ENCODE measurements at places on chromosomes 4 and X.
A peak's percentile ranks its signal among the peaks of the same experiment; 100 is the strongest.

DNA sequence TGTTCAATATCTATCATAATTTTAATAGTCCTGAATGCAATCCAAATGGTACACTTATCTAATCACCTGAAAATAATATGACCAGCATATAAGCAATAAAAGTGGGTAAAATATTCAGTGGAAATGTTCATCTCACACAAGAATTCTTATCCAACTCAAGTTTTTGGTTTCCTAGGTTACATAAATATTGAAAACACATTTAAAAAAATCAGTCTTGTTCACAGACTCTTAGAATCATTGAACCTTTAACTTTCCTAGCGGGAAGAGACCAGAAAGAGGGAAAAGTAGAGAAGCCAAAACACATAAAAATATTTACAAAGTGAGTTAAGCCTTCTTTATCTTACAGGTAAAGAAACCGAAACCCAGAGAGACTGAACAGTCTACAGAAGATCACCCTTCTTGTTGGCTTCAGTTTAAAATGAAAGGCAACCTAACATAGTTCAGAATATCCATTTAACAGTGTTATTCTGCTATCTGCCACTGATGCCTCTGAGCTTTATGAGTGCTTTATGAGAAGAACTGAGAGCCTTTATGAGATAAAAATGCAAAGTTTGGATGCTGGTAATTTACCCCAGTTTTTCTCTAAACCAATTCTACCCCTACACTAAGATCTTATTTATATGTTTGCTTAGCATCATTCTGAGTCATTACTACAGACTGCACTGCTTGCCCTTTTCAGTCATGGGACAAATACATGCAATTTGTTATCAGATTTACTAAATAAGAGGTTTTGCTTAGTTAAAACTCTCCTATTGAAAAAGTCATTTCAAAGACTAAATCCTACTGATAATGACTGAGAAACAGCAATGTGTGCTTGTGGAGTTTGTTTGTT is 453.3 kb upstream of the INTU start:
- DNase-seq = no peak

DNA sequence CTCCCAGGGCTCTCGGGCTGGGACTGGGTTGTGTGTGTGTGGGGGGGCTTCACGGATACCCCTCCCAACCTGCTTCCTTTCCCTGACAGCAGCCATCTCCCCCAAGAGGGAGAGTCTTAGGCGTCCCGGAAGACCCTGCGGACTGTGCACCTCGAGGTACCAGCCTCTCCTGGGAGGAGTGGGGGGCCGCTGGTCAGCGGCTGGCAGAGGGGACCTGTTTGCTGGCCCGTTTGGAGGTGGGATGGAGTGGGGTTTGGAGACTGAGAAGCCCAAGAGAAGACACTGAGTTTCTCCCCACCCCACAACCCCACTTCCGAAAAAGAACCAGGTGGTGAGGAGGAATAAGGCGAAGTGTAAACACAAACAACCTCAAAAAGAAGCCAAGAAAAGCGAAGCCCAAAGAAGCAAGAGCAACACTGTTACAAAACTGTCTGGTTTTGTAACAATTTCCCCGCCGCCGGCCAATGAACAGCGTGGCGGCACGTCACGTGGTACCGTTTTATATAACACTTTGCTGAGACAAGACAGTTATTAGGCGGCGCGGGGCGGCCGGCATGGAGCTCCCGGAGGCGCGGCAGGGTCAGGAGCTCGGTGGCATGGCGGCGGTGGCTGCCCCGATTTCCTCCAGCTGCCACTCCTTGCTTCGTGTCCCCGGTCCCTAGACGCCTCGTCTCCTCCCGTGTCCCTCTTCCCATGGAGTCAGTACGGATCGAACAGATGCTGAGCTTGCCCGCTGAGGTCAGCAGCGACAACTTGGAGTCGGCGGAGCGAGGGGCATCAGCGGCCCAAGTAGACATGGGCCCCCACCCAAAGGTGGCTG is at the start of gene LONRF3:
Gene LONRF3, plus strand, starts transcription at position 531 of the 820 bp plus-strand sequence. Its CDS starts 163 bp downstream, at position 694.
- peak; percentile 61 for DNase-seq

GRCh38 chrX:133881893-133882292 is 103.5 kb downstream of the GPC3 start:
- no peak for DNase-seq

DNA sequence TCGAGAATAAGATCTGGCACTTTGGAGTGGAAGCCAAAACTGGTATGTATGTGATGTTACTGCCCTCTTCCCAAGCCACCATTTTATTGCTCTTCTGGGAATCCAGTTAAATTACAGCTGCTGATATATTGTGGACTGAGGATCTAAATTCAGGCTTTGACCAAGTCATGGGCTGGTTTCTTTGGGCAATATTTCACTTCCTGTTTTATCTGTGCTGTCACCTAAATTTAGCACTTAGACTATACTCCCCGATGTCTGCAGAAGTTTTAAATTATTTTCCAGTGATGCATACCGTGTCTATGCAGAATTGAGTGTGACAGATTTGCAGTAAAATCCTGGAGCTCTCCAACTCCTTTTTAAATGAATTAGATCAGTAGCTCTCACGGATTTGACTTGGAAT is 100.0 kb downstream of the TEX13A start:
- no peak for DNase-seq

DNA sequence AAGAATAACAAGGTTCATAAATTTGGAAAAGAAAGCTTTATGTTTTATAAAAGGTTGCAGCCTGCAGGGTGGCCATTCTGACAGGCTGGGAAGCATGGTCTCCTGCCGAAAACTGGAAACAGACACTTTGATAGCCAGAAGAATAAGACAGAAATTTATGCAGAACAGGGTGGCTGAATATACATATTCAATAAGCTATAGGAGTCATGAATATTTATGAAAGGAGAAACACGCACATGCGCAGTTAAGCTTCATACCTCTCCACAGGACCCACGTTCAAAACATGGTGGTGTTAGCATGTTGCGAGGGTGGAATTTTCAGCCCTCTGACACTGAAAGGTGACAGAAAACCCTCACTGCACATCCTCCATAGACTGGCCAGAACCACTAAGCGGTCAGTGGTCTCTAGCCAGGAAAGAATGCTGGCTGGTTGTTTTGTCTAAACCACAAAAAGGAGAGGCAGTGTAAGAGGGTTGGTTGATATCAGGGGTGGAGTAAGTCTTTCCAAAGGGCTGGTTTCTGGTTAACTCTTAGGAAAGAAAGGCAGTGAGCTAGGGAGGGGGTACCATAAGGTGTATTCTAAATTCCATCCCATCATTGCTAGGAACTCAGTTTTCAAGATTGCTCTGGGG is 58.2 kb downstream of the ANXA10 start:
- DNase-seq = no peak

GRCh38 chr4:99038213-99038612 is 42.7 kb downstream of the METAP1 start:
- no peak for DNase-seq

DNA sequence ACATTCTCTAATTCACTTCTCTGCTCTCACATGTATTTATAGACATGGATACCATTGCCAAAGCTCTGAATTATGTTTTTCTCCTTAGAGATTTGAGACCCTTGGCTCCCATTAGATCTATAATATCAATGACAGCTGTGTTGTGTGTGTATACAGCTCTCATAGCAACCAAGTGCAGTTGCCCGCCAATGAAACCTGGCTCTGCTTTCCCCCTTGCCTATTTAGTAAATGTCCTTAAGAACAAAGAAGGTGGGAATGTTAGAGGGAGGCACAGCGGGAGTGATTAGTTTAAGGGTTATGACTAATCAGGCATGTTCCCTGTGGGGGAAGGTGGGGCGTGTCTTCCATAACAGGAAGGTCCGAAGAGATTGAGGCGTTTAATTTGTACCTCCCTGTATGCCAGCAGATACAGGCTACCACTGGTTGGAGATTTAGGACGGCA is 100.5 kb upstream of the TBC1D9 start:
- no peak for DNase-seq

DNA sequence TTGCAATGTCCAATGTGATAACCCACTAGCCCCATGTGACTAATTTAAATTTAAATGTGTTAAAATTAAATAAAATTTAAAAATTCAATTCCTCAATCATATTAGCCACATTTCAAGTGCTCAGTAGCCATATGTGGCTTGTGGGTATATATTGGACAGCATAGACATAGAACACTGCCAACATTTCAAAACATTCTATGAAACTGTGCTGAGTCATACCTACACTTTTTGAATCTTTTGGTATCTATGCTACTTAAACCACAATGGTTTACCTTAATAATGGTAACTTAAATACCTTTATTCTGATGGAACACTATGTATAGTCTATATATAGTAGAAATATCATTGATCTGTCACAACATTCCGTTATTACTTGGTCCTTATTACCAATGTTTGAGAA is 223.4 kb upstream of the ATOH1 start:
- DNase-seq = no peak

GRCh38 chr4:188023682-188024081 is 28.1 kb downstream of the ZFP42 start:
- DNase-seq = no peak

GRCh38 chr4:99755223-99755944 is 61.2 kb upstream of the DAPP1 start:
- no peak for DNase-seq

DNA sequence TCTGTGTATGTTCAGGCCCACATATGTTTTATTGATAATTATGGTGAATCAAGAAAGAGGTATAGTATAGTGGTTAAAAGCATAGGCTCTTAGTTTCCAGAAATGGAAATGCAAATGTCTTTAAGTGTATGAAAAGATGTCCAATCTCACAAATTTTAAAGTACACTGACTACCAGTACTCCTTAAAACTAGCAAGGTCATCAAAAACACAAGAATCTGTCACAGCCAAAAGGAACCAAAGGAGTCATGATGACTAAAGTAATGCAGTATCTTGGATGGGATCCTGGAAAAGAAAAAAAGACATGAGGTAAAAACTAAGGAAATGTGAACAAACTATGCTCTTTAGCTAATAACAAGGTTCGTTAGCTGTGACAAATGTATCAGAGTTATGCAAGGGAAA is 661 bp upstream of the RBM41 start:
- no peak for DNase-seq

- DNase-seq = no peak
Observed at GRCh38 chr4:110005461-110006056, 92.9 kb downstream of the EGF start.

DNA sequence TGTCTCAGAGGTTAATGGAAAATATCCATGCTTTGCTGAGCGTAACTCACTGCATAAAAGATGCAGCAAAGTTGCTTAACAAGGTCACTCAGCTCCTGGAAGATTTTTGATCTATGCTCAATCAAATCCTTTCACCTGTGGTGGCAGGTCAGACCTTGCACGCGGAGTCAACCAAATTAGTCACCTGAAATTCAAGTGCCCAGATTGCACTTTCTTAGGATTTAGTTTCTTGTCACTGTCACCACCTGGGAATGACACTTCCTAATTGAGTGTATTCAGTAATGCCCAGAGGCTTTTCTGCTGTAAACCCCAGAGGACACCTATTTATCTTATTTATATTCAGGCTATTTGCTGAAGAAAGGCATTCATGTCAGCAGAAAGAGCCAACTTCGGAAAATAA is 215.8 kb upstream of the SMIM31 start:
- DNase-seq = no peak

DNA sequence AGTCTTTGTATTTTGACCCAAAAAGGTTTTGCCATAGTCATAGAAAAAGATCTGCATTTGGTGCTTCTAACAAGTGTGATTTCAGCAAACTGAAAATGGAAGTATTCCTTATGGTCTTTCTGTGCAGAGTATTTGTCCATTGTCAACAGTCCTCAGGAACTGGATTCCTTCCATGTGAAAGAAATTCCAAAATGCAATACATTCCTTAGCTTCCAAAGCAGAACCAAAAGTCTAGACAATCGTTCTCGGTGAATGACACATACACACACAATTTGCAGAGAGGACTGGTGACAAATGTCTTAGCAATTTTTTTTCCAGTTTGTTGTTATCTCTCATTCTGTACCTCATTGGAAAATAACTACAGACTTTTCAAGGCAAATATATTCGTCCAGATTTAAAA is 562.2 kb upstream of the SLIT2 start:
- no peak for DNase-seq

DNA sequence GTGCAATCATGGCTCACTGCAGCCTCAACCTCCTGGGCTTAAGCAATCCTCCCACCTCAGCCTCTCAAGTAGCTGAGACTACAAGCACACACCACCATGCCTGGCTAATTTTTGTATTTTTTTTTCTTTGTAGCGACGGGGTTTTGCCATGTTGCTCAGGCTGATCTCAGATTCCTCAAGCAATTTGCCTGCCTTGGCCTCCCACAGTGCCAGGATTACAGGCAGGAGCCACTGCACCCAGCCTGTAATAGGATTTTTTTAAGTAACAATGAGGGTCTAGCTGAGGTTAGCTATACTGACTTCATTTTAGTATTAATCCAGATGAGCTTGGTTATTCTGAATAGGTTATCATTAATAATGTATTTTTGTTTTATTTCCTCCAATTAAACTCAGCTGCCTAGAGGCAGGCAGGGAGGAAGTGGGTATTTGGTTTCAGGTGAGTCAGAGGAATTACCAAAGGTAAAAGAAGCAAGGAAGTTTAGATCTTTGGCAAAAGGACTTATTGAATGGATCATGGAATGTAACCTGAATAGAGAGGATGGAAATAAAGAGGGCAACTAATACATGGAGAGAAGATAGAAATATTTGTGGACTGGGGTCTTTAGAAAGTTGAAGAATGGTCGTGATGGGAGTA is 1023.3 kb upstream of the TENM3 start:
- DNase-seq = no peak

GRCh38 chr4:169286562-169287301 is 16.0 kb upstream of the SH3RF1 start:
- DNase-seq = no peak

GRCh38 chr4:74418063-74418670 is 26.8 kb upstream of the AREG start:
- DNase-seq = no peak

- DNase-seq = no peak
Observed at GRCh38 chr4:80382090-80382832, 46.7 kb downstream of the CFAP299 start.

DNA sequence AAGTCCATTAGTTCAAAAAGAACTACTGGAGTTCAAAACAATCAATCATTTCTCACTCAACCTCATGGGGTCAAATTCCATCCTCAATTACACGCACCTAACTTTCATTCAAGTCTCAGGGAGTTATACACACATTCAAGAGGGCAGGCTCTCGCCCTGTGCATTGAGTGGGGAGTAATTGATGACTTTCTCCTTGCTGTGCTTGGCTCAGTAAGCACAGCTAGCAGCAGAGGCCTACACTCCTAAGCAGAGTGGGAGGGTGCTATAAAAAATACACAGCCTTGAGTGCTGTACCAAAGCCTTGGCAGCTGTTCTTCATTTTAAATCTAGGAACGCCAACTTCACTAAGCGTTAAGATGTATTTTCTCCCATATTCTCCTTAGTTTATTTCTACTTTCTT is 958.3 kb upstream of the ADGRL3 start:
- DNase-seq = no peak

All from activated CD4-positive, alpha-beta T cell treated with anti-CD3 and anti-CD28 coated beads for 1 hour (primary cell).